ENCODE measurements at places on chromosomes 16 and 17.

DNA sequence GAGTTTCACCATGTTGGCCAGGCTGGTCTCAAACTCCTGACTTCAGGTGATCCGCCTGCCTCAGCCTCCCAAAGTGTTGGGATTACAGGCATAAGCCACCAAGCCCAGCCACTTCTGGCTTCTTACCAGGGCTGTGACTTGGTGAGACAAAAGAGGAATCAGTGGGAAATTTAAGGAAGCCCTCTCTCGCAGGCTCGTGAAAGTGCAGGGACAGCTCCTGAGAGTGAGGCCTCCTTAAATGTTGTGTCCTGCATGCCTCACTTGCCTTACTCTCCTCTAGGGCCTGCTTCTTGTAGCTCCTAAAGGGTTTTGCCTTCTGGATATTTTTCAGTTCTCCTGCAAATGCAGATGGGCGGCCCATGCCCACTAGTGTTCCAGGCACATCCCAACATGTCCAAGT, 5.2 kb downstream of the AHSP start:
- H3K27me3 ChIP-seq, result peaks cover 33% of the 10 kb centered on the region
- no peaks in the 10 kb centered on the region for H3K4me1 ChIP-seq
- H3K4me3 ChIP-seq, result no peak overlapping the region
- H3K36me3 ChIP-seq, result no peaks in the 10 kb centered on the region
- DNase-seq, result no peak

GRCh38 chr17:9755083-9755482, 36.3 kb downstream of the DHRS7C start:
- no peaks in the 10 kb centered on the region for H3K4me1 ChIP-seq
- H3K36me3 ChIP-seq, result no peaks in the 10 kb centered on the region
- H3K4me3 ChIP-seq, result no peak overlapping the region
- no peak overlapping the region for H3K27ac ChIP-seq
- H3K27me3 ChIP-seq, result no peaks in the 10 kb centered on the region
- DNase-seq, result no peak

DNA sequence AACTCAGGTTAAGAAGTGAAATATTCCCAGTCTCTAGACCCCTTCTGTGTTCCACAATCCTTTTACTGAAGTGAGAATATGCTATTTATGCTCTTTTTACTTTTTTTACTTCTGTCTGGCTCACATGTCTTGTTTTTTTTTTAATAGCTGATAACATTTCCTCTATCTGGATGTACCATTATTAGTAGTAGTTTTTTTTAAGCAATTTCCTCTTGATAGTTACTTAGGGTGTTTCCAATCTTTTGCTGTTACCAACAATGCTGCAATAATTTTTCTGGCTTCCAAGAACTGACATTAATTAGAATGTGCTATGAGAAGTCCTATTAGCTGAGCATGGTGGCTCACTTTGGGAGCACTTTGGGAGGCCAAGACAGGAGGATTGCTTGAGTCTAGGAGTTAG, 32.0 kb downstream of the KSR1 start:
- H3K27ac ChIP-seq, result no peak overlapping the region
- no peak overlapping the region for H3K4me3 ChIP-seq
- H3K4me1 ChIP-seq, result peaks cover 29% of the 10 kb centered on the region
- H3K36me3 ChIP-seq, result no peaks in the 10 kb centered on the region

GRCh38 chr16:75433732-75434413, 570 bp upstream of the CFDP1 start:
- H3K36me3 ChIP-seq, result no peaks in the 10 kb centered on the region
- peak overlapping the region; percentile 86 for H3K27ac ChIP-seq
- peak; percentile 97 for DNase-seq
- no peaks in the 10 kb centered on the region for H3K27me3 ChIP-seq
- H3K4me3 ChIP-seq, result peak overlapping the region; percentile 51
- H3K4me1 ChIP-seq, result no peaks in the 10 kb centered on the region

DNA sequence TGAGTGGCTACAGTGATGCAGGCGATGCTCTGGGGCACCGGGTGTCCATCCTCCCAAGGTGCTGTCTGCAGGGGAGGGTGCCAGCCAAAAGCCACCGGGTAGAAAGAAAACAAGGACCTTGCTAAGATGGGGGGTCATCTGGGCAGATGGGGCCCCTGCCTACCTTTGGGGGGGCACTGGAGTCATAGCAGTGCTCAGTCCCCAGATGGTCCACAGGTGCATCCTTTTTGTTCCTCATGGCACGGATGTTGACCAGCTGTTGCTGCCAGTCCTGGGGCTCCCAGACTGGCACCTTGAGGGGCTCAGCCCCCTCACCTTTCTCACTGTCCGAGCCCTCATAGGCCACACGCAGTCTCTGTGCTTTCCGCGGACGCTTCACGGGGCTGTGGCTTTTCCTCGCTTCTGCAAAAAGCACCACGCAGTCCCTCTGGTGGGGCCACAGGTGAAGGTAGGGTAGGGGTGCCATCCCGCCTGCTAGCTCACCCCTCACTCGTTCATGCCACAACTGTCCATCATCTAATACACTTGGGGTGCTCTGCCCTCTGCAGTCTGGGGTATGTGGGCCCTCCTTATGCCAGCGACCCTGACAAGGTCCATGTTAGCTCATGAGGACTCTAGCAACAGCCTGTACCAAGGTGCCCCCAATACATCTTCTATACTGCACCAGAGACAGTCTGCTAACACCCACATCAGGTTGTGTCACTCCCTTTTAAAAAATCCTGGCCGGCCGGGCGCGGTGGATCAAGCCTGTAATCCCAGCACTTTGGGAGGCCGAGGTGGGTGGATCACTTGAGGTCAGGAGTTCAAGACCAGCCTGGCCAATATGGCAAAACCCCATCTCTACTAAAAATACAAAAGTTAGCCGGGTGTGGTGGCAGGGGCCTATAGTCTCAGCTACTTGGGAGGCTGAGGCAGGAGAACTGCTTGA, 1.4 kb downstream of the NTHL1 start:
- peaks cover under 1% of the 10 kb centered on the region for H3K36me3 ChIP-seq
- no peaks in the 10 kb centered on the region for H3K27me3 ChIP-seq
- H3K4me1 ChIP-seq, result peaks cover 23% of the 10 kb centered on the region
- DNase-seq, result no peak
- no peak overlapping the region for H3K4me3 ChIP-seq
- no peak overlapping the region for H3K27ac ChIP-seq

DNA sequence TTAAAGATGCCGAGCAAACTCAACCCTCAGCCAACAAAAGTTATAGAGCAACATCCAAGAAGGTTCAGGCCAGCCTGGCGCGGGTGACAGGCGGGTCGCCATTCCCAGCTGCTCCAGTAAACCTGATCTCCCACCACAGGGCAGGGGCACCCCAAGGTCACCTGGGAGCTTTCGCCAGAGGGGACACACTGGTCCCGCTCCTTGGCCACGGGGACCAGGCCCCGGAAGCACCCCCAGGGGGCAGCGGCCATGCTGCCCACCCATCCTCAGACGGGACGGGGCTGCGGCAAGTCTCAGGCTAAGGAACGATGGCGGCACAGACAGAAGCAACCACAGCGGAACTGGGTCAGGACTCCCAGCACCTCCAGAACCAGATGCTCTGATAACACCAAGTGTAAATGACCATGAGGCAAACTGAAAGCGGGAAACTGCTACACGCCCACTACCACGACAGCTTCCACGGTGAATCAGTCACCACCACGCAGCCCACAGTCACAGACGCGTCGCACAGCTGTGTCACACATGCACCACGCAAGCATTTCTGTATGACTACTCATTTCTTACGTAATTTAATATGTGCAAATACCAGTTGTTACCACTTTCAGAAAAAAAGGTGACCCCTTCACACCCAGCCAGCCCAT, 14.1 kb upstream of the CCDC154 start:
- no peak overlapping the region for H3K4me3 ChIP-seq
- no peak for DNase-seq
- H3K27me3 ChIP-seq, result no peaks in the 10 kb centered on the region
- no peaks in the 10 kb centered on the region for H3K4me1 ChIP-seq
- H3K36me3 ChIP-seq, result peaks cover 8% of the 10 kb centered on the region

- H3K4me1 ChIP-seq, result peaks cover 21% of the 10 kb centered on the region
- no peak overlapping the region for H3K27ac ChIP-seq
- H3K27me3 ChIP-seq, result no peaks in the 10 kb centered on the region
- H3K36me3 ChIP-seq, result no peaks in the 10 kb centered on the region
Observed at GRCh38 chr16:56300891-56301850, 109.9 kb downstream of the GNAO1 start.

DNA sequence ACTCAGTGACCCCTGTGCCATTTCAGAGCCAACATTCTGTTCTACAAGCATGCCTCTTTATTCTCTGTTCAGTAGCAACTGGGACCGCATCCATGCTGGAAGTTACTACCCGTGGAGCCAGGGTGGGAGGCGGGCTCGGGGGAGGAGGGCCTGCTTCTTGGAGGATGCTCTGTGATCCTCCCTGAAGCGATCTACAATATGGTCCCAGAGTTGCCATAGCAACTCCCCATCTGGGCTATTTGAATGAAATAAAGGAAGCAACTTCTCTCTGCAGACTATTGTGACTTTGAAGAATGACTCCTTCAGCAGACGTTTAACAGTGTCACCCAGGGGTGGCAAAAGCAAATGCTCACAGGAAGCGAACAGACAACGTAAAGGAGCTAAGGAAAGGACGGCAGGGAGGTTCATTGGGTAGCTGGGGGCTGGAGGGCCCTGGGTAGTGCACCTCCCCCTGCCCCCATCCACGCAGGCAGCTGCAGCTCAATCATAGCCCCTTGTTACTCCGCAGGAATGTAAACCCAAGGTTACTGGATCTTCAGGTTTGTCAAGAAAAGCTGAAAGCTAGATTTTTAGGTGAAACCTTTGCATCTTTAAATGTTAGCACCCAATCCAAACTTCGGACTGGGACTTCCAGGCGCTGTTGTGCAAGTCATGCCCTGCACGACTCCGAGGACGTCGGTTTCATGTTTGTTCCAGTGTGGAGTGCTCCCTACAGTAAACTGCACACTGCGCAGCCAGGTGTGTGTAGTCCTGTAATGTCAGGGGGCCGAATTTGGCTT, 51.1 kb upstream of the MEAK7 start:
- H3K36me3 ChIP-seq, result no peaks in the 10 kb centered on the region
- no peaks in the 10 kb centered on the region for H3K27me3 ChIP-seq
- H3K4me3 ChIP-seq, result no peak overlapping the region
- H3K4me1 ChIP-seq, result no peaks in the 10 kb centered on the region
- no peak overlapping the region for H3K27ac ChIP-seq

DNA sequence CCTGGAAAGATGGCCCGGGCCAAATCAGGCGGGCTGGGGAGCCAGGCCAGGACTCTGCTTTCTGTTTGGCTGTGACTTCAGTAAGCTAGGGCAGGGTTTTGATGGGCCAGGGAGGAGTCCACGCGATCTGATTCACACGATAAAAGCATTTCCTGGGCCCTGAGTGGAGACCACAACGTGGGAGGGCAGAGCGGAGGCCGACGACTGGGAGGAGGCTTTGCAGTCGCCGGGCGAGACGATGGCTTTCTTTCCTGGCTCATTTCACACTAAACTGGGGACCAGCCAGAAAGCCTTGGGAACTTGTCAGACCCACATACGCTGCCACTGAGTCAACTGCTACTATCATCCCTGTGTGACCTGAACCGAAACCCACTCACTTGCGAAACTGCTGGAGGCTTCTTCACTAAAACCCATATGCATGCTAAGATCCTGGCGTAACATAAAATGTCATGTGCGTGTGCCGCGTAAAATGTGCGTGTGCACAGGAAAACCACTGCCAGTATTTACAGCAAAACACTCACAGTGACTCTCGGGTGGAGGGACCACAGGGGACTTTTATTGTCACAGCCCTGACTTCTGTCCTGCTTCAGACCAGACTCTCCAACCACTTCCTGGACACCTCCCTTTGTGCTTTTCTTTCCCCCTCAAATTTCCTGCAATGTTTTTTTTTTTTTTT, 14.2 kb upstream of the RHBDF2 start:
- no peak overlapping the region for H3K4me3 ChIP-seq
- H3K27me3 ChIP-seq, result no peaks in the 10 kb centered on the region
- no peaks in the 10 kb centered on the region for H3K36me3 ChIP-seq
- no peak for DNase-seq
- peaks cover 6% of the 10 kb centered on the region for H3K4me1 ChIP-seq
- no peak overlapping the region for H3K27ac ChIP-seq

DNA sequence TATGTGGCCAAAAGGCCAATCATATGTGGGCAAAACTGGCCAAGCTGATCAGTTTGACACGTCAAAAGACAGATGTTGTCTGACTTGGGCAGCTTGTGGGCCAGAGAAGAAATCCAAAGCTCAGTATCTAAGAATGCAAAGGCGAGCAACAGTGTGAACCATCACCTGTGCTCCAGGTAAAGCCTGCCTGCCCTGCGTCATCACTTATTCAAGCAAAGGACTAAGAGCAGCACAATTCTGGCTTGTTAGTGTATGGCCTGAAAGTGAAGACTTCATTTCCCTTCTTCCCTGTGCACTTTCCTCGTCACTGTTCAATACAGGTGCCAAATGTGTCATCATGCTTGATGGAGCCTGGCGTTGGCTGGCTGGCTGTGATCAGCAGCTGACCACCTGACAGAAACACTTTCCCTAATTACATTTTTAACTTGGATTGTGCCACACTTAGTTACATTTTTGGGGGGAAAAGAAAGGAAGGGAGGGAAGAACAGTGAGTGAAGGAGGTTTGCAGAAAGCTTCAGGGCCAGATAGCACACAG, 4.7 kb downstream of the FAM20A start:
- H3K4me3 ChIP-seq, result no peak overlapping the region
- H3K27me3 ChIP-seq, result no peaks in the 10 kb centered on the region

GRCh38 chr16:21600031-21600773, 825 bp downstream of the METTL9 start:
- H3K27ac ChIP-seq, result peak overlapping the region; percentile 97
- no peaks in the 10 kb centered on the region for H3K27me3 ChIP-seq
- H3K36me3 ChIP-seq, result no peaks in the 10 kb centered on the region
- DNase-seq, result peak; percentile 57

- no peaks in the 10 kb centered on the region for H3K27me3 ChIP-seq
- H3K4me1 ChIP-seq, result peaks cover 29% of the 10 kb centered on the region
- H3K36me3 ChIP-seq, result no peaks in the 10 kb centered on the region
- H3K4me3 ChIP-seq, result peak overlapping the region; percentile 36
Observed at GRCh38 chr17:40098846-40099618, 1.4 kb downstream of the NR1D1 start.

- H3K4me1 ChIP-seq, result no peaks in the 10 kb centered on the region
- no peak overlapping the region for H3K4me3 ChIP-seq
- no peak for DNase-seq
Observed at GRCh38 chr16:83586036-83586435, 221.7 kb upstream of the HSBP1 start.

DNA sequence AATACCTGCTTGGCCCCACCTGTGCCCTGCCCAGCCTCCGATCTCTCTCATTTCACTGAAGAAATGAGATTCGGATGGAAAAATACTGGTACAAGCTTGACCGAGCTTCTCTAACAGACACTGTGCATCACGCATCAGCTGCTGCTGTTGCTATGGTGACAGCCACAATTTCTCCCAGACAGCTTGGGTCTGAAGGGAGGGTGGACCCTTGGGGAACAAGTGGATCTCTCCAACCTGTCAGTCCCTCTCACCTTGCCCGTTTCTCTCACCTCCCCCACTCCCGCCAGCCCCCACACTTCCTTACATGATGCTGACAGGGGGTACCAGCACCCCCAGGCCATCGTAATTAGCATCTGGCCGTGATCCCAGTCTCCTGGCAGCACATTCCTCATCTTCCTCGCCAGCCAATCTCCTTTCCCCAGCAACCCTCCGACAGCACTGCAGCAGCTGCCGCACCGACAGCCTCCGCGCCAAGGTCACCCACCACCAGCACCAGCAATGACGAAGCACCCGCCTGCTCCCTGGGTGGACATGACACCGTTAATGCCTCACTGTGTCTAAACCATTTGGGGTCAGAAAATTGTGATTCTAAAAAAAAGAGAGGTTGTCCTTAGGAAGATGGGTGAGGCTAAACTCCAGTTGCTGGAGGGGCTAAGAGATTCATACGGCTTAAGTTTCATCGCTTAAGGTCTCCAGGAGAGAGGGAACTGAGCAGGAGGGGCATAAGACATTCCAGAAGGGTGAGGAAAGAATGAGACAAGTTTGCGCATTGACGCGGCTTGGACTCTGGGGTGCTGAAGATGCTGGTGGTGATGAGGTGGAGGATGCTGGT, 58.6 kb upstream of the TNRC6A start:
- no peak overlapping the region for H3K4me3 ChIP-seq
- peak; percentile 79 for DNase-seq
- no peaks in the 10 kb centered on the region for H3K27me3 ChIP-seq
- H3K36me3 ChIP-seq, result no peaks in the 10 kb centered on the region
- no peaks in the 10 kb centered on the region for H3K4me1 ChIP-seq

All from cardiac muscle cell (in vitro differentiated cells and primary cell).